ENCODE measurements at places on chromosomes 6 and 20.

DNA sequence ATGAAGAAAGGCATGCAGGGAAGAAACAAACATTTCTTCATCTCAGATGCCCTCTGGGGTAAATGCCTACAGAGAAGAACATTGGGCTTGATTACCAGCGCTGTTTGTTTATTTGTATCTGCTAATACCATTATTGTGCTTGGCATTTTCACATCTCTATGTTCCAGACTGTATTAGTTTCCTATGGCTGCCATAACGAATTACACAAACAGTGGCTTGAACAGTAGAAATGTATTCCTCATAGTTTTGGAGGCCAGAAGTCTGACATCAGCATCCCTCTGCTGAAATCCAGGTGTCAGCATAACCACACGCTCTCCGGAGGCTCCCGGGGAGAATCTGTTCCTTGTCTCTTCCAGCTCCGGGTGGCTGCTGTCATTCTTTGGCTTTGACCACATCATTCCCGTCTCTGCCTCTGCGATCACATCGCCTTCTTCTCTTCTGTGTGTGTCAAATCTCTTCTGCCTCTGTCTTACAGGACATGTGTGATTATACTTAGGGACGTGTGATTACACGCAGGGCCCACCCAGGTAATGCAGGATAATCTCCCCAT, 241.6 kb upstream of the SUPT3H start:
- no peak for DNase-seq

DNA sequence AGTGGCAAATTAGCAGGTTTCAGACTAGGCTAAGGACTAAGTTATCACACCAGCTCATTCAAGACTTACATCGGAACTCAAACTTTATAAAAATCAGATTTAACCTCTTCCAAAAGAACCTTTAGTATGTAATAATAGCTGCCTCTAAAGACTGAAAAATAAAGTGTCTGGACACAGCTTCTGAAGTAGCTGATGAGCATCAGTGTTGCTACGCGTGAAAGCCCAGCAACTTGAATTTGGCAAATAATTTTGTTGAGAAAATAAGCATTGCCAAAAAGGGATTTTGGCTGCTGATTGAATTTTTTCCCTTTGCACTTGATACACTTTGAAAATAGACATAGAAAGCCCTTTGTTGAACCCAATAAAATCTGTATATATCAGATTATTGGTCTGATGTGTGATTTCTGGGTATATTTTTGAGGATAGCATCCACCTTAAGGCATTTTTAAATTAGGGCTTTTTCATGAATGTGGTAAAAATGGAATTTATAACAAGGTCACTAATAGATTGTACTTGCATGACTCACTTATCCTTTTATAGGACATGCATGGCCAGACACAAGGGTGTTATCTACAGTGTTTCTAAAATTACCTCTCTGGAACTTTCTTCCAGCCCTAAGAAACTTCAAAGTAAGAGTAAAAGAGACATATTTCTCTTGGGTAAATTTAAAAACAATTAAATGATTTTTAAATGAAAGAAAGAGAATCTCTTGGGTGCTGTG, 350.4 kb downstream of the TENT5A start:
- peak; percentile 66 for DNase-seq

DNA sequence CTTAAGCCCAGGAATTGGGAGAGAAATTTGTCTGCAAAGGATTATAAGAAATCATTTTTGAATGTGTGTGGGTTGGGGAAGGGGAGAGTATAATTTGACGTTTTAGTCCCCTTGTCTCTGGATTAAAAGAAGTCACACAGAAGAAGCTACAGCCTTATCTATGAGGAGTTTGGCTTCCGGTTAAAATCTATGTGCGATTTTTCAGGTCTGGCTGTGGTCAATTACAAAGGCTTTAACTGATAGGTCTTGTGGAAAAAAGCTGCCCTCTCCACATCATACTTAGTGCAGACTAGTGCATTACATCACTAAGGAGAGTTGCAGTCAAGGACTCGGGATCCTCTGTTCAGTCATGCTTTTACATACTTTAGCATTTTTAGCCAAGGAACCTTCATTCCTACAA, 80.3 kb upstream of the HTR1B start:
- no peak for DNase-seq

GRCh38 chr20:17854307-17854903, 114.2 kb downstream of the SNX5 start:
- DNase-seq, result peak; percentile 51
